Activated CD4-positive, alpha-beta T cell treated with anti-CD3 and anti-CD28 coated beads for 4 hours (primary cell): ENCODE measurements at places on chromosomes 3 and 15.

DNA sequence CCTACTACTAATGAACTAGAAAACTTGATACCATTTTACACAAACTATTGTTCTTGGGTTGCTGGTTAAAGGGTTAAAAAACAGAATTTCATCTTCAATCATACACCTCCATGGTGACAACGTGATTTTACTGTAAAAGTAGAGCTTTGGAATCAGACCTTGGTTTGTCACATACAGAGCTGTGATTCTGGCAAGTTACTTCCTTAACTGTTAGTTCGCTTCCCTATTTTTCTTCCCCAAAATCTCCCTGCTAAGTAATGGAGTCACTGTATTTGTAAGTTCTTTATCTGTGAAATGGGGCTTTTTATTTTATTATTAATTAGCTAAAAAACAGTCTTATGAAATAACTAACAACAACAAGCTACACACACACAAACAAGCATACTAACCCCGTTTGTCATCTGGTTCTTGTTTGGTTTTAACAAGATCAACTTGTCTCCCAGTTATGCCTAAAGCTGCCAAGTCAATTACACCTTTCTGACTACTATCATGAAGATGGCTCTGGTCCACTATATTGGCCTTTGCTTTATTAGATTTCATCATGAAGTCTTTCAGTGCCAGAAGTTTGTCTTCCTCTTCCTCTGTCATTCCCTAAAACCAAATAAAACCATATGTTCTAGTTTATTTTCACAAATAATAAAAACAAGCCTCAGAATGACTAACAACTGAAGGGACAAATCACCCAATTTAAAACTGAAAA lies 38.6 kb downstream of the PIK3R4 start:
- DNase-seq, result no peak

GRCh38 chr3:25362118-25362517 lies 65.9 kb upstream of the RARB start:
- no peak for DNase-seq

GRCh38 chr3:1087066-1087560 lies 5.7 kb upstream of the CNTN6 start:
- no peak for DNase-seq

DNA sequence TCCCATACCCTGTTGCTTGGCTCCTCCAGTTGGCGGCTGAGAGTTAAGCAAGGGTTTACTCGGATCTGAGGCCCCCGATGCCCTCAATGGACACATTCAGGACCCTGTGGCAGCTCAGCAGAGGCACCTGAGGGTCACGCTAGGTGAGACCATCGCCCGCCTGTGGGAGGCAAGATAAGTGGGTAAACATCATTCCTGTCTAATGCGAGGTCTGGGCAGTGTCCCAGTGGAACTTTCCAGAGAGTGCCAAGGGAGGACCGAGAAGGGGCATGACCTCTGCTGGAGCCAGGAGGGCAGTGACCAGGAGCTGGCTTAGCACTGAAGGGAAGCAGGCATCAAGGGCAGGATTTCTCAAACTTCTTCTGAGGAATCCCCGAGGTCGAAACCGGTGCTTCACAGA lies 65.4 kb upstream of the SEC61A1 start:
- no peak for DNase-seq

DNA sequence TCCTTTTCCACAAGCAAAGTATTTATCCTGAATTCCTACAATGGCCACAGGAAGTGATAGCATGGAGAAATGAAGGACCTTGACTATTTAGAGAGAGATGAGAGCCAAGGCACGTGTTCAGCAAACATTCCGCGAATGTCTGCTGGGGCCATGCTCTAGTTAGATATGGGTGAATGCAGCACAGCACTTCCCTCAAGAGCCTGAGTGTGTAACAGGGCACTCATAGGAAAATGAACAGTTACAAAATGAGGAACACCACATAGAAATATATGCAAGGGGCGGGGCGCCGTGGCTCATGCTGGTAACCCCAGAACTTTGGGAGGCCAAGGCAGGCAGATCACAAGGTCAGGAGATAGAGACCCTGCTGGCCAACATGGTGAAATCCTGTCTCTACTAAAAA lies 406.9 kb downstream of the NR2F2 start:
- DNase-seq, result no peak

DNA sequence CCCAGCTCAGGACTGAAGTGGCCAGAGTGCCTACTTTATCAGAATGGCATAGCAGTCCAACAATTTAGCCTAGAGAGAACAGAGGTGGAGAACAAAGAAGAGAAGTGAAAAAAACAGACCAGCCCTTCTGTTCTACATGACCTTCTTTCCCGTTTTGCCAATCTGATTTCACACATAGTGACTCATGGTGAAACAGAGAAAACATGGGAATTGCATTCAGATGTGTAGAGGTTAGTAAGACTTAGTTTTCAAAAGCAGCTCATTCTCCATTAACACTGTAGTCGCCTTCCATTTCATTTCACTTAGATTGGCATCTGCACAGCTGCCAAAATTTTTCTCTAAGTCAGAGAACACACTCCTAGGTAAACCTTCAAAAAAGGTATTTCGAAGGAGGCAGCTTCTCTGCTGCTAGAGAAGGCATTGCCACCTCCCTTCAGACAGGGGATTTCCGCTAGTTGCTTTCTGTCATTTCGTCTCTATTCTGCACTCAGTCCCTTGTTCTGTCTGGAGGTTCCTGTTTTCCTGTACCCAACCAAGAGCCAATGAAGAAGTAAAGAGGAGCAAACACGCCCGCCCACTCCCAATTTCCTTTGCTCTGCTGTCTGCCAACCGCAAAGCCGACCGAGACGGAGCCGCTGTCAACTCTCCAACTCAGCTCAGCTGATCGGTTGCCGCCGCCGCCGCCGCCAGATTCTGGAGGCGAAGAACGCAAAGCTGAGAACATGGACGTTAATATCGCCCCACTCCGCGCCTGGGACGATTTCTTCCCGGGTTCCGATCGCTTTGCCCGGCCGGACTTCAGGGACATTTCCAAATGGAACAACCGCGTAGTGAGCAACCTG lies at the start of gene ARL6IP5:
TSS of gene ARL6IP5 (plus strand) at position 612 of the 842 bp plus-strand sequence. CDS start at position 723, 111 bp downstream.
- peak; percentile 87 for DNase-seq

GRCh38 chr3:8838234-8838633 lies 68.8 kb upstream of the OXTR start:
- no peak for DNase-seq

DNA sequence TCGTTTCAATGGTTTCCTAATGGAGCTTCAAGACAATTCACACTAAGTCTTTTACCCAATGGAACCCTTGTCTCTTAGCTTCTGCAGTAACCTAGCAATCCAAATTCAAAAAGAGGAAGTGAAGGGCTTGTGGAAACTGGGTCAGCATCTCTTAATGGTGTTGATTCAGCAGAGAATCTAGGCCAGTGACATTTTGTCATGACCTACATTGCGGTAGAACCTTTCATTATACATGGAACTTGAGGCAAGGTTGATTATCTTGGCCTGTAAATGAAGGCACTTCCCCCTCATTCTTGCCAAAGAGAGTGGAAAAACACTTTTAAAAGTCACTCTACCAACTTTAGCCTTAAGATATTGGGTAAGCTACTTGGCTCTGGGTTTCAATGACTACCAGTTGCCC lies 42.8 kb downstream of the C2CD4B start:
- DNase-seq, result no peak

GRCh38 chr3:186118692-186119091 lies 9.8 kb upstream of the ETV5 start:
- no peak for DNase-seq

DNA sequence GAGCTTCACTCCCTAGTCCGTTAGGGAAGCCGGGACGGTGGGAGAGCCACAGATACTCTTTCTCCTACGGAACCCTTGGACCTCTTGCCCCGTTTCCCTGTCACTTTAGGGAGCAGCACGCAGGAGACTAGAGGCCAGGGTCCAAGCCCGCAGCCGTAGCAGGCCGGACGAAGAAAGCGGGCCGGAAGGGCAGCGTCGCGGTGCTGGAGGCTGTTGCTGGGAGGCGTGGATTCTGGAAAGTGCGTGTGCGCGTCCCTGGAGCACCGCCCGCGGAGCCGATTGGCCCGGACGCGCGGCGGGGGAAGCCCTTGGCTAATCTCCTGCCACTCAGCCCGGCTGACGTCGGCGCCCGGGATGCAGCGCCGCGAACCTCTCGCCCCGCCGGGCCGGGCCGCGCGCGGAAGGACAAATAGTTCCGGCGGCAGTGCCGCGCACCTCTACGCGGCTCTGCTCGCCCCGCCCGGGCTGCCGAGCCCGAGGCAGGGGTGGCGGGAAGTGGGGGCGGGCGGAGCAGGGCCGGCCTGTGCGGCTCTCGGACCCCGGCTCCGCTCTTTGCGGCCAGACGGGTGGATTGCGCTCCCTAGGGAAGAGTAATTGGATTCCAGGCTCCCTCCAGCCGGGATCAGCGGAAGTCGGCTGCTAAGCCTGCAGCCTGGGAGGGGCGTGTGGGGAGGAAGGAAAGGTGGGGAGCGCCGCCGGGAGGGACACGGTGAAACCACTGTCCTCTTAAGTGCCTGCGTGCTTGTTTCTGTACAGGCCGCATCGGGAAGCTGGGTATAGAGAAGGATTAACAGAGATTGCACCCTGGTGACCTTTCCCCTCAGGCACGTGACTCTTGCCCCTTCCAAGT lies 31.3 kb upstream of the TCF12 start:
- DNase-seq, result peak; percentile 73

DNA sequence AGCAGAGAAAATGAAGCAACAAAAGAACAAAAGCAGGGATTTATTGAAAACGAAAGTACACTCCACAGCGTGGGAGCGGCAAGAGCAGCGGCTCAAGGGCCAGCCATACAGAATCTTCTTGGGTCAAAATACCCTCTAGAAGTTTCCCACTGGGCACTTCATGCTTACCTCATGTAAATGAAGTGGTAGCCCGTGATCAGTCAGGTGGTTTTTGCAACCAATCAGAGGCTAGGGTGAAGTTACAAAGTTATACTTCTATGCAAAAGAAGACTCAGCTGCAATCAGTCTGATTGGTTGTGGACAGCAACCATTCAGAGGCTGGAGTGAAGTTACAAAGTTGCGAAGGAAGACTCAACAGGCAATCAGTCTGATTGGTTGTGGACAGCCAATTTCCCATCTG lies 37.8 kb upstream of the TRH start:
- DNase-seq, result peak; percentile 4

GRCh38 chr3:153138276-153139210 lies 23.5 kb upstream of the RAP2B start:
- DNase-seq, result peak; percentile 22

GRCh38 chr15:82655606-82656005 lies 8.4 kb upstream of the CPEB1 start:
- DNase-seq, result no peak

GRCh38 chr3:108181172-108181571 lies 41.1 kb downstream of the IFT57 start:
- no peak for DNase-seq

- peak; percentile 40 for DNase-seq
These were observed 4.7 kb upstream of the CALML4 start for GRCh38 chr15:68209735-68210408.

- DNase-seq, result no peak
These were observed 3.0 kb downstream of the ZNF770 start for GRCh38 chr15:34984889-34985630.

DNA sequence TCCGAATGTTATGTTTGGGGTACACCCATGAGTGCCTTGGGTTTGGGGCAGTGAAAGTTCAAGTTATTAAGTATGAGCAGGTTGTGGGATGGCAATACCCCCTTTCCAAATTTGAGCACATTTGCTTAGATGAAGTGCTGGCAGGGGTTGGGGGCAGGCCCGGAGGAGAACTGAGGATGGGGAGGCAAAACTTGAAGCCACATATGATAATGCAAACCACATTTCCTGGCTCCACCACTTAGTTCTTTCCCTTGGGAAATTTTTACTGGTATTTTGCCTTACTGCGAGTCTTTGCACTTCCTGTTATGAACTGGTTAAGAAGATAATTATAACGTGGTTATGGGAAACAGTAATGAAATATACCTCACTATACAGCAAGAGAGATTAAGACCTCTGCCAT lies 336.0 kb upstream of the ONECUT1 start:
- DNase-seq, result no peak

DNA sequence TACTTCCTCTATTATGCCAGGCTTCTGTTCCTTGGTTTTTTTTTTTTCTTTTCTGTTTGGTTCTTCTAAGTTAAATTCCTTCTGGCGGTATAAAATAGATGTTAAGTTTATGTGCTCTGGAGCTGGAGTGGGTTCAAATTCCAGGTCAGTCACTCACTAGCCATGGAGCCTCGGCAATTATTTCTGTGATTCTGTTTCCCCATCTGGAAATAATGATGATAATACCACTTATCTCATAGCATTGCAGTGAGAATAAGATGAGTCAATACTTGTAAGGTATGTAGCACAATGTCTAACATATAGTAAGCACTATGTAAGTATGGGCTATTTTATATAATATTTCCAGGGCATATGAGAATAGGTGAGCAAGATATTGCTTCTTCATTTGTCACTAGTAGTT lies 33.2 kb upstream of the ZDHHC23 start:
- DNase-seq, result no peak

DNA sequence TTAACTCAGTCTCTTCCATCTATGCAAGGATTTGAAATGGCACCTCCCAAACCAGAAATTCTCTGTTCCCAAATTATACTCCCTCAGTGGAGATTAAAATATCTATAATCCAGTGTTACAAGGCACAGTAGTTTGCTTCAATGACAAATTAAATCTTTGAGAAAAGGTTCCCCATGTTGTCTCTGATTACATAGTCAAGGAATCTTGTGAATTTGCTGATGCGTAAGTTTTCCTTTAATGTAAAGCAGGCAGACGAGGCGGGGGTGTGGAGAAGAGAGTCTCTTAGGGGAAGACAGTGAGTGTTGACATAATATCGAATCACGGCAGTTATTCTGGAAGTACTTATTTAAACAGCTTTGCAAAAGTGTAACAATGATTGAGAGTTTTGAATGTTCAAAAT lies 236.4 kb upstream of the RARB start:
- no peak for DNase-seq

DNA sequence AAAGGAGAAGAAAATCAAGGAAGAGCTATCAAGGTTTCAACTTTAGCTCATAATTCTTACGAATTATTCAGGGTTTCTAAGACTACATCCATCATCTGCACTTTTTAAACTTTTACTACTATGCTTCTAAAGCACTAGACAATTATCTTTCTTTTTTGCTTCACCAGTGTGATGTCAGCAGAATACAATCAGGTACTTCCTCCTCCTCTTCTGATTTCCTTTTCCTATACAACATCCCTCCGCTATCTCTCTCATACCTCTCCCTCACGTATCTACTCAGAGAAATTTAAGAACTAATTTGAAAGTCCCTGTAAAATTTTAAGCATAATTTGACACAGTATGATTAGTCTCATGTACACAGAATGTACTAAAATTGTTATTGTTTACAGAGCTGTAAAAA lies 47.3 kb upstream of the USP50 start:
- no peak for DNase-seq

GRCh38 chr3:153315781-153316180 lies 153.8 kb downstream of the RAP2B start:
- DNase-seq, result no peak

- no peak for DNase-seq
These were observed 223.4 kb downstream of the ATP8B4 start for GRCh38 chr15:49895347-49896223.

DNA sequence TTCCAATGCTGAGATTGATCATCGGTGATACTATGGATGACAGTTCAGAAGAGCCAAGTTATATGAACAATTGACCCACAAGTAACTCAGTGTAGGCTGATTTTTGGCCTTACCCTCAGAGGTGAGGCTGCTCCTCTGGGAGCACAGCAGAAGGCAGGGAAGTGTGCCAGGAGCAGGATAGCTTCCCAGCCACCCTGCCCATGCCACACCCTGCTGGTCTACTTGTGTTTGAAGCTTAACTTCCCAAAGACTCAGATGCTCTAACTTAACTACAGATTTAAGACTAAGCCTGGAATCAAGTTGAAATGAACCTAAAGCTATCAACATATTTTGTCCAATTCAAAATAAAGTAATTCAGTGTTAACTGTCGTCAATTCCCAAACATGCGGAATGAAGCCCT lies 77.5 kb downstream of the BOC start:
- no peak for DNase-seq

- no peak for DNase-seq
These were observed 17.5 kb downstream of the HDC start for GRCh38 chr15:50247819-50248655.
